ENCODE measurements at places on chromosomes 11 and 22.

DNA sequence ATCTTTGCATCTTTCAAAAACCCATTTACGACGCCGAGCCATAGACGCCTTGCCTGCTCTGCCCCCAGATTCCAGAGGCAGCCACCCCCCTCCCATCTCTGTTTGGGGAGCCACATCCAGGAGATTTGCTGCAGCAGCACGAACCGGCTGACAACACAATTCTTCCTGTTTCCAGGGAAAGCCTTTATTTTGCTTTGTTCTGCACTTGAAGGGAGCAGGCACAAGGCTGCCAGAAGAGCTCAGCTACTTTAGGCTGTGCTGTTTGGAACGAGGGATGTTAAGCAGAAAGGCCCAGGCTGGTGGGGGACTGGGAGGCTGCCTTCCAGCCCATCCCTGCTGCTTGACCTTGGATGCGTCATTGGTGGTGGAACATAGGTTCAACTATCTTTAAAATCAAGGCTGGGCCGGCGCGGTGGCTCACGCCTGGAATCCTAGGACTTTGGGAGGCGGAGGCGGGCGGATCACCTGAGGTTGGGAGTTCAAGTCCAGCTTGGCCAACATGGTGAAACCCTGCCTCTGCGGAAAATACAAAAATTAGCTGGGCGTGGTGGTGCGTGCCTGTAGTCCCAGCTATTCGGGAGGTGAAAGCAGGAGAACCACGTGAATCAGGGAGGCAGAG lies 243.9 kb downstream of the MIAT start:
- DNase-seq: no peak

DNA sequence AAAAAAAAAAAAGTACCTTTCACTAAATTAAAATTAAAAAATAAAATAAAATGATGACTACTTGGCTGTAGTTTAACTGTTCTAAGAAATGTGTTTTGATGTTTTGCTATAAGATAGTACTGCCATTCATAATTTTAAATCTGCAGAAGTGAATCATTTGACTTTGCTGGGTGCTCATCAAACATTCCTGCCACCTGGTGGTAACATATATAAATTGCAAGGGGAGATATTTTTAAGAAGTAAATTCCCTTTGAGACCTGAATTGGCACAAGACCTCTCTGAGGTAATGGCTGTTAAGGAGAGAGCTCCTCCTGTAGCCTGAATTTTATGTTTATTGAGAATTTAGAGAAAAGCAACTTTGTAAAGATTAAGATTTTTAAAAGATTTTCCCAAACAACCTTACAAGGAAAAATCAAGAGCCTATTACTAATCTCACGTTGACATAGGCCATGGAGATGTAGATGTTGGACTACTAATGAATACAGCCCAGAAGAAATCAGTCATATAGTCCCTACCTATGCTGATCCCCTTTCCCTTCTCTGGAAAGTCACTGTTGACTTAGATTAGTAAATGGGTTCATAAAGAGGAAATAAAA lies 11.9 kb upstream of the NARS2 start:
- DNase-seq: no peak

- DNase-seq: no peak
These were observed 181.5 kb downstream of the KIF18A start for GRCh38 chr11:27926486-27926885.

- DNase-seq: no peak
These were observed 1.9 kb downstream of the OR52H1 start for GRCh38 chr11:5546457-5546856.

DNA sequence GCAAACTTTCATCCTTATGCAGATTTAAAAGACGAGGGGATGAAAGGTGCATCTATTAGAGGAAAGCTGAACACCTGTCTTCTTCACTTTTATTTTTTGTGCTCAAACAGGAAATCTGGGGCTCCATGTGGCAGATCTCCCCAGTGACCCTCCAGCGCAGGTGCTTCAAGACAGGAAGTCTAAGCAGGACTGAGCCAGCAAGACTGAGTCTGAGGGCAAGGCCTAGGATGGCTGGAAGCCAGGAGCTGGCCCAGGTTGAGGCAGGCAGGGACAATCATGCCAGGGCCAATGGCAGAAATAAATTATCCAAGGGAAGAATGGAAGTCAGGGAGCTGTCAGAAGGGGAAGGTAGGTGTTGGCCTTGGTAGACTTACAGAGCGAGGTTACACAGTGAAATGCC lies 101.1 kb upstream of the SPON1 start:
- DNase-seq: no peak

DNA sequence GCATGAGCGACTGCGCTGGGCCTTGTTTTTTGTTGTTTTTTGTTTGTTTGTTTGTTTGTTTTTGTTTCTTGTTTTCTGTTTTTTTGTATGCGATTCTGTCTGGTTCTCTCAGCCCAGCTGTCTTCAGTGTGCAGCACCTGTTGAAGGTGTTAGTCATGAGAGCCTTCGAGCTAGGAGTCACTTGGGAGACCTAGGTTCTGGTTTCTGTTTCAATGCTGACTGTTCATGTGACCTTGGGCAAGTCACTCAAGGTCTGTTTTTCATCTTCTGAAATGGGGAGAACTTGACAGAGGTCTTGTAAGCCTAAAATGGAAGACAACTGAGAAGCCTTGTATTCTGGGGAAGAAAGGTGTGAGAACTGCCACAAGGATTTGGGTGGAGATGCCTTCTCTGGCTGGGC lies 1.8 kb downstream of the DCPS start:
- no peak for DNase-seq

- DNase-seq: no peak
These were observed 37.0 kb upstream of the DNAJB7 start for GRCh38 chr22:40898850-40899357.

GRCh38 chr22:17350292-17350691 lies 19.0 kb upstream of the CECR2 start:
- no peak for DNase-seq

- no peak for DNase-seq
These were observed 12.3 kb downstream of the KCNJ5 start for GRCh38 chr11:128903248-128904061.

GRCh38 chr11:78292109-78292803 lies 103.5 kb downstream of the USP35 start:
- DNase-seq: no peak

- no peak for DNase-seq
These were observed 70.8 kb downstream of the WNT11 start for GRCh38 chr11:76135491-76135890.

- DNase-seq: no peak
These were observed 43.6 kb upstream of the HORMAD2 start for GRCh38 chr22:30036656-30037055.

- DNase-seq: no peak
These were observed 7.2 kb downstream of the UPK3A start for GRCh38 chr22:45291931-45292290.

DNA sequence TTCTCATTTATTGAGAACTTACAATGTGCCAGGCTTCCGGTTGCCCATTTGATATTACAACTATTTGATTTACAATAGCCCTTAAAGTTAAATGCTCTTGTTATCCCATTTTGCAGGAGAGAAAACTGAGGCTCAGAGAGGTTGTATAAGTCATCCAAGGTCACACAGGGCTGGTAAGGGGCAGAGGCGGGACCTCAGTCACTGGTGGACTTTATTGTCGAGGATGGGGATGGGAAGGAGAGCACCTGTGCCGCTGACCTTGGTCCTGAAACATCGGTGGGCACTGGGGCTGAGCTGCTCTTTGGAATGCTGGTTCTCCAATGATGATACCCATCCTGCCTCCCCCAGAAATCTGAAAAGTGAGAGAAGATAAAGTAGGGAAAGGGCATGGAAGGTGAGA lies 265.4 kb downstream of the MIAT start:
- DNase-seq: no peak

- no peak for DNase-seq
These were observed 58.9 kb downstream of the CLPB start for GRCh38 chr11:72375241-72375960.

DNA sequence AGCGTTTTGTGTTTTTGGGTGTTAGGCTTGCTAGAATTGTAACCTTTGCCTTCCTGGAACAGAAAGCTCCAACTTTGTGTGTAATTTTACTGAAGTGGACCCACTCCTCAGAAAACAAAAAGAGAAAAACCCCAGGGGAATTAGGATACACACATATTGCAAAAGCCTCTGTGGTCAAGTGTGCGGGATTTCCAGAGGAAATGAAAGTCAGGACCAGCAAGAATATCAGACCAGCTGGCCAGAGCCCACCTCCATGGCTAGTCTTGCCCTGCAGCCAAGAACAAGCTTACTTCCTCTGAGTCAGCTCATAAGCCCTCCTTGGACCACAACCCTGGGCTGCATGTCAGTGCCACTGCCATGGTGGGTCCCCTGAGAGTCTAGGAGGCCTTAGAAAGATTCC lies 37.0 kb upstream of the FTH1 start:
- no peak for DNase-seq

- DNase-seq: no peak
These were observed 7.9 kb downstream of the PACS1 start for GRCh38 chr11:66077927-66078326.

DNA sequence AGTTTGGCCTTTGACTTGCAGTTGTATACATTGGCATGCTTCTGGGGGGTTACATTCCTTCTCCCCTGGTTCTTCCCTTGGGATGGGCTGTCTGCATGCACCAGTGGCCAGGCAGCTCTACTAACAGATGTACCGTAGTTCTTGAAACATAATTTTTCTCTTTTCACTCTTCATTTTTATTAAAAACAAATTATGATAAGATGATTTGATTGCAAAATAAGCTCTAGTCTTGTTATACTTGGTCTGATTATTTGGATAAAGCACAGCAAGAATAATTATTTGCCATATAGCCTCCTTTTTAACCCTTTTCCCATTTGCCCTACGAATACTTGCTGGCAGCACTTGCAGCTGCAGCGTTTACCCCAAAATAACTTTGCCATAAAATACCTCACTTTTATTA lies 12.7 kb downstream of the OR56A5 start:
- DNase-seq: no peak

DNA sequence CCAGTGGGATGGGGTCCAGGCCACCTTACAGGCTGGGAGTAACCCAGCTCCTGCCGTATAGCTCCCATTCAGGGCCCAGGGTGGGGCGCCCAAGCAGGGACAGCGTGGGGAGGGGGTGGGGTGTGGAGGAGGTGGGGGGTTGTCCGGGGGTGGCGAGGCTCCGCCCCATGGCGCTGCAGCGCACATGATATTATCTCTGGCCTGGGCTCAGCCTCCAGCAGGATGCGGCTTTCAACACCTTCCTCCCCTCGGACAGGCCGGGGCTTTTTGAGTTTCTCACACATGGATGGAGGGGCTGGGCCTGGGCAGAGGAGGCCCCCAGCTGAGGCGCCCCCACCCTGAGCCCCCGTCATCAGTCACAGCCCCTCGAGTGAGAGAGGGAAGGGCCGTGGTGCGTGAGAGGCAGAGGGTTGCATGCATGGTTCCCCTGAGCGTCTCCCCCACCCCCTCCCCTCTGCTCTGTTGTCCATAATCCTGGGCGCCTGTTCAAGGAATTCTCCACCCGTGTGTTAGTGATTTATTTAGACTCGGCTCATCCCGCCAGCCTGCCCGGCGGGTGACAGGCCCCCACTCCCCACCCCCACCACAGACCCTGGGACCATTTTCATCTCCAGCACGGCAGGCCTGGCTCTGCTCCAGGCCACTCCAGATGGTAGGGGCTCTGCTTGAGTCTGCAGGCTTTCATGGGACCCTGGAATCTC lies 44.9 kb downstream of the WNT11 start:
- no peak for DNase-seq

- no peak for DNase-seq
These were observed 35.2 kb downstream of the GDPD5 start for GRCh38 chr11:75490221-75491181.

- no peak for DNase-seq
These were observed 942.0 kb upstream of the CCDC90B start for GRCh38 chr11:84227970-84228665.

DNA sequence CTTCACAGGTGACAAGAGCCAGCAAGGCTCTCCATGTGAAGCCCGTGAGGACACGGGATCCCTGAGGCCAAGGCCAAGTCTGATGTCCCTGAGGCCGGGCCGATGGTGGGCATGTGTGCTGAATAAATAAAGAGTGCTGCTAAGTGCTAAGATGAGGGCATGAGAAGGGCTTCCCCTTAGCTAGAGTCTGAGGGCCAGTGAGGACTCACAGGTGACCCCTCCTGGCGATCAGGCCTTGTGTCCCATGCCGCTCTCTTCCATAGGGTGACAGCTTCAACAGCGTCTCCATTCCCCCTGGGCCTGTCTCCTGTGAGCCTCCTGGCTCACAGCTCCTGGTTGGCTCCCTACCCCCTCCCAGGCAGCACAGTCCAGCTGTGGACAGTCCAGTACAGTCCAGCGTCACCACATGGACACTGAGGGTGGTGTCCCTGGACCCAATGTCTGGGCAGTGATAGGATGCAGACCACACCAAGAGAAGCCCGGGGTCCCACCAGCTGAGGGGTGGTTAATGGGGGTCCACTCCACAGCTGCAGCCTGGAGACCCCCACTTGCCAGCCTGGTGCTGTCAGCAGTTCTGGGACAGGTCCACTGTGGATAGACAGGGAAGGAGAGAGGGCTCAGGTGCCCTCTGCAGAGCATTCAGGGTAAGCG lies 1033.2 kb downstream of the TBC1D22A start:
- DNase-seq: peak; percentile 37

- no peak for DNase-seq
These were observed 14.5 kb downstream of the EMSY start for GRCh38 chr11:76459299-76459698.

GRCh38 chr11:802693-803466 lies 2.2 kb downstream of the PIDD1 start:
- no peak for DNase-seq

GRCh38 chr11:118497831-118498230 lies 29.4 kb upstream of the TTC36 start:
- DNase-seq: no peak

DNA sequence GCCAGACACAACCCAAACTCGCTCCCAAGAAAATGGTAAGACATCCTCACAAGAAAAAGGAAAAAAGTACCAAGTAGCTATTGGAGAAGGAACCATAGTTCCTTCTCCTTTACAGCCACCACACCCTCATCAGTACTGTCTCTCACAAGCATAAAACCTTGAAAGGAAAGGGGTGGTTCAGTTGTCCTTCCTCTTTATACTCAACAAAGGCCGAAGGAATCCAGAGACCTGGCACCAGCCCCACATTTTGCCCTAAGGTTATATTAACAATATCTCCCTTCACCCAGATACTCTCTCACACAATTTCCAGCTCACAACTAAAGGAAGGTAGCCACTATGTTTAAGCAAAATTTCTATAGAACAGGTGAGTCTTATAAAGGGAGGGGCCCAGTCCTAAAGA lies 8.5 kb downstream of the FHIP1B start:
- no peak for DNase-seq

DNA sequence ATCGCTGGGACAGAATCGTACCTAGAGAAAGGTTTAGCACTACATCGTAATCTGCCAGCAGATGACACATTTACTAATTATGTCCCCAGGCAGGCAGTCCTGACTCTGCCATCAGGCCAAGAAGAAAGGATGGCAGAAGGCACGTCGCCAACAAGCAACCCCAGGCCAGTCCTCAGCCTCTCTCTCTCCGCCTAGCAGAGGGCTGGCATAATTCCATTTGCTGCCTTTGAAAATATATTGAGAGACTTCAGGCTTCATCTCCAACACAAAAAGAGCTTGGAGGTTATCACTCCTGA lies 1517.0 kb downstream of the TBC1D22A start:
- DNase-seq: no peak
